Colonic mucosa (tissue), 4 donors: ENCODE measurements at places on chromosomes 4 and X. TPM values are rescaled to one million over a fixed set of nuclear protein-coding genes. Genes with fewer than 3 reads are reported as not detected.

Gene PDCL2
- not detected for total RNA-seq

Gene GAGE1
- not detected for total RNA-seq

GRCh38 chrX:39791691-39792090 is 306.1 kb downstream of the BCOR start:
- H3K27ac ChIP-seq: no peak overlapping the region
- H3K27me3 ChIP-seq: no peaks in the 10 kb centered on the region
- H3K4me3 ChIP-seq: no peak overlapping the region
- no peak for DNase-seq
- H3K4me1 ChIP-seq: no peaks in the 10 kb centered on the region
- no peaks in the 10 kb centered on the region for H3K36me3 ChIP-seq

- no peaks in the 10 kb centered on the region for H3K27me3 ChIP-seq
- no peaks in the 10 kb centered on the region for H3K4me1 ChIP-seq
- H3K4me3 ChIP-seq: no peak overlapping the region
- DNase-seq: peak; percentile 22
Observed at GRCh38 chr4:76090241-76090691, 15.8 kb downstream of the ART3 start.

- peak overlapping the region; percentile 9 for H3K4me3 ChIP-seq
- no peak overlapping the region for H3K27ac ChIP-seq
- DNase-seq: no peak
- no peaks in the 10 kb centered on the region for H3K36me3 ChIP-seq
Observed at GRCh38 chrX:67546496-67547423, 2.9 kb downstream of the AR start.

DNA sequence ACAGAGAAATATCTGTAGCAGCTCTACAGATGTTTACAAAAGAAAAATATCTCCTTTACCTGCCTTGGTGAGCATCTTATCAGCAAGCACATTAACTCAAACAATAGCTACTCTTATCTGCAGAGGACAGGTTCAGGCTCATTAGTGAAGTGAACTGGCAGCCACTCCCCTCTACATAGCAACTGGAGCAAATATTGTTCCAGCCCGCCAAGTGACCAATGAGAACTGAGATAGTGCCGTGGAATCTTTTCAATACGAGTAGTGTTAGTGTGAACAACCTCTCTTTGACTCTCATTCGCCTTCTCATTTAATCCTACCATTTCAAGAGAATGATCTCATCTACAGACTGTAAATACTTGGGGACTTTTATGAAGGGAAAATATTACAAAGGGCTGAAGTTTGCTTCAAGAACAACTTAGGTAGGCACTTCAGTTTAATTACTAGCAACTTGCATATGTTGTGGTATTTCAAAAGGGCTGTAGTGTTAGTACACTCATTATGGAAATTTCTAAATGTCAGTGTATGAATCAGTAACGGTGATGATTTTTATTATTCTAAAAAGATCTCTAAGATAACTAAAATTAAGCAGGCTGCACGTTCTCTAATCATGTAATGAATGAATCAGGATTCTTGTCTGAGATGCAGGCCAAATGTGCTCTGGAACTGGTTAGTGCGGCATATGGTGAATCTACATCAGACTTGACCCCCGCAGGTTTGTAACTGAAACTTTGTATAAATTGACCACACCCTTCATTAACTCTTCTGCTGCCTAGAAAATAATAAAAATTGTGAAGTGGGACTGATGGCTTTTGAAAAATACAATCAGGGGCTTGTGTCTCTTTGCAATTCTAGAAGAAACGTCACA is 72.4 kb downstream of the PALLD start:
- H3K4me3 ChIP-seq: no peak overlapping the region
- H3K36me3 ChIP-seq: no peaks in the 10 kb centered on the region
- H3K27ac ChIP-seq: peak overlapping the region; percentile 11

DNA sequence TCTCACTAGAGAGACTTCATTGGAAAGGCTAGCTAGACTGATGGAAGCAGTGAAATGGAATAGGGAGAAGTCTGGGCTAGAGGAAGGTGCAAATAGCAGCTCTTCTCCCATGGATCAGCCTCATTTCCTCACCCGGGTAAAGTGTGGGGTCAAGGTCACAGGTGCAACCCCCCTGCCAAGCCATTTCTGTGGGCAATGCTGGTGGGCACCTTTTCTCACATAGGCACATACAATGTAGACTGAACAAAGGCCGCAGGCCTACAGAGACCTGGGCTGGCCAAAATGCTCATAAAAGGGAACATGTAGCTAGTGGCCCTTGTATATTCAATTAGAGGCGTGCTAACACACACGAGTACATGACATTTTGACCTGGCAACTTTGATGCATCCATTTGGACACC is 71.5 kb upstream of the EFNB1 start:
- H3K27me3 ChIP-seq: peaks cover 3% of the 10 kb centered on the region
- no peaks in the 10 kb centered on the region for H3K36me3 ChIP-seq
- DNase-seq: no peak
- no peak overlapping the region for H3K4me3 ChIP-seq

DNA sequence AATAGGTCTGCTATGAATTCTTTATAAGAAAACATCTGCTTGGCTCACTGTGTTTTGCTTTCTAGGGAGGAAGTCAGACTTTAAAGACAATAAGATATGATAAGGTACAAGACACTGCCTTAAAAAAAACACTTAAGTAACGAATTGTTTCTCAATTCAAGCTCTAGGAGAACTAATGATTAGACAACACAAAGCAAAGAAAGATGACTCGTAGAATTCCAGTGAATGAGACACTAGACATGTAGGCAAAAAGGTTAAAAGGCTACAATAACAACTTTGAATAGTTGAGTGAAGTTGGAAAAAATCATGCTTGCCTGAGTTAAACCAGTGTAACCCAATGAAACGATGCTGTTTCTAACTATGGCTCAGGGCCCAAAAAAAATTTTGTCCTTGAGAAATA is 344.4 kb upstream of the ACTRT1 start:
- no peaks in the 10 kb centered on the region for H3K27me3 ChIP-seq
- H3K36me3 ChIP-seq: no peaks in the 10 kb centered on the region
- H3K4me3 ChIP-seq: no peak overlapping the region
- no peak for DNase-seq
- no peak overlapping the region for H3K27ac ChIP-seq
- H3K4me1 ChIP-seq: no peaks in the 10 kb centered on the region

DNA sequence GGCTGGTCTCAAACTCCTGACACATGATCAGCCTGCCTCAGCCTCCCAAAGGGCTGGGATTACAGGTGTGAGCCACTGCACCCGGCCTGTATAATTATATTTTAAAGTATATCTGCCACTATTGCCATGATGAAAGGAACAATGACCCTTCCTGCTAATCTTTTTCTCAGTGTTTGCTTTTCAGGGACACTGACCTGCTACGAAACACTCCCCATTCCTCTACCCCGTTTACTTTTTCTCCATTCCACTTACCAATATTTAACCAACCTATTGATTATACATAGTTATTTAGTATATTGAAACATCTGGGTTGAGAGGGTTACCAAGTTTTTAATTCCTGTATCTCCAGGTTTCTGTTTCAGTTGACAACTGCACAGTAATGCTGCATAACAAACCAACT is 331.9 kb upstream of the NDST3 start:
- H3K36me3 ChIP-seq: no peaks in the 10 kb centered on the region
- H3K4me1 ChIP-seq: no peaks in the 10 kb centered on the region
- no peak overlapping the region for H3K4me3 ChIP-seq

Gene TRIM75
- total RNA-seq: not detected

DNA sequence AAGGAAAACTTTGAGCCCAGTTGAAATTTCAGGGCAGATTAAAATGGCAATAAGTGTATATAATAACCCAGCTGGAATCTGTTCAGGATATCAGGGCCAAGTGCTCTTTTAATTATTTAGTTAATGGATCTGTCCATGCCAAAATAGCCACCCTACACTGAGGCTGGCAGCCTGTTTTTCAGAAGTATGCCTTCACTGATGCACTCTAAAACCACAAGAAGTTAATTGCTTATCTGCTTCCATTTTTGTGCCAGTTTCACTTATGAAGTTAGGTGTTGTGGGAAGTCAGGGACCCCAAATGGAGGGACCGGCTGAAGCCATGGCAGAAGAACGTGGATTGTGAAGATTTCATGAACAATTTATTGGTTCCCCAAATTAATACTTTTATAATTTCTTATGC is 960.3 kb downstream of the C4orf33 start:
- H3K4me3 ChIP-seq: no peak overlapping the region
- no peak overlapping the region for H3K27ac ChIP-seq
- H3K4me1 ChIP-seq: no peaks in the 10 kb centered on the region
- H3K27me3 ChIP-seq: no peaks in the 10 kb centered on the region

Gene CT45A5
- not detected for total RNA-seq

Gene KLHL4
- total RNA-seq: 0.58 TPM

GRCh38 chr4:37721995-37722638 is 35.9 kb upstream of the RELL1 start:
- no peak for DNase-seq
- no peak overlapping the region for H3K27ac ChIP-seq
- no peaks in the 10 kb centered on the region for H3K27me3 ChIP-seq
- no peaks in the 10 kb centered on the region for H3K36me3 ChIP-seq
- H3K4me3 ChIP-seq: no peak overlapping the region
- no peaks in the 10 kb centered on the region for H3K4me1 ChIP-seq

- no peak overlapping the region for H3K27ac ChIP-seq
- no peak for DNase-seq
- no peaks in the 10 kb centered on the region for H3K27me3 ChIP-seq
- H3K4me1 ChIP-seq: no peaks in the 10 kb centered on the region
- H3K36me3 ChIP-seq: no peaks in the 10 kb centered on the region
Observed at GRCh38 chr4:117311215-117311614, 225.8 kb upstream of the TRAM1L1 start.

Gene DOK7
- 0.80 TPM for total RNA-seq

GRCh38 chr4:147954850-147955249 is 223.0 kb downstream of the ARHGAP10 start:
- H3K4me3 ChIP-seq: no peak overlapping the region
- no peak for DNase-seq
- no peaks in the 10 kb centered on the region for H3K27me3 ChIP-seq
- no peaks in the 10 kb centered on the region for H3K4me1 ChIP-seq
- H3K27ac ChIP-seq: no peak overlapping the region

- H3K36me3 ChIP-seq: no peaks in the 10 kb centered on the region
- H3K27ac ChIP-seq: no peak overlapping the region
- no peaks in the 10 kb centered on the region for H3K4me1 ChIP-seq
Observed at GRCh38 chr4:138978028-138978585, 37.5 kb upstream of the NOCT start.

DNA sequence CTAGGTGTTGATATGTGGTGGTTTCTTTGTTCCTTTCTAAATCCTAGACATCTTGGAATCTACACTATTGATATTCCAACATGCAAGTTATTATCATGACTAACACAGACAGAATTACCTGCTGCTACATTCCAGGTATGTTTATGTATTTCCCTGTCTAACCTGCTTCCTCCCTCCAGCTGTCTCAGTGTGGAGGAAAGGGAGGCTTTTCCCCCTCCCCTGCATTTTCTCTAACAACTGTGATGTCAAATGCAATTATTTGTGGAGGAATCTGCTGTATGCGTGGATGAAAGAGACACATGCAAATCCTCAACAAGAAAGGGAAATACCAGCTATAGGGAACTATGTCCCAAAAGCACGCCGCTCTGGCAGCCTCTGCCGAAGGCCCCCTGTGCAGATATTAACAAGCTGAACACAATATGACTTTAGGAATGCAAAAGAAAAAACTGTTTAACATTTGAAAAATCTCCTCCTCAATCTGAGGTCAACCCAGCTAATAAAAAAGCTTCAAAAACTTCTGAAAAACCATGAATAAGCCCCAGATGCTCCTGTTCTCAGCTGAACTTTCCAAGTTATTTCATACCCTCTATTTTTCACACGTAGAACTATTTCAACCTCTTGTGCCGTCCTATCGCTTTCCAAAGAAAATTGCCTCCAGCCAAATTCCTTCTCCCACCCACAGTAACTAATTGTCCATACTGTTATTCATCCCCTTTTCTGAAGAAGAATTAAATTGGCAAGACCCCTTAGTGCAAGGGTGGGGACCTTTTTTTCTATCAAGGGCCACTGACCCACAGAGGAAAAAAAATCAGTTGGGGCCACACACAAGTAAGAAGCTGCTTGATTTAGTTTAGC is 225.1 kb upstream of the GPC4 start:
- H3K4me3 ChIP-seq: no peak overlapping the region
- H3K36me3 ChIP-seq: no peaks in the 10 kb centered on the region
- H3K4me1 ChIP-seq: no peaks in the 10 kb centered on the region
- no peak overlapping the region for H3K27ac ChIP-seq
- DNase-seq: no peak
- no peaks in the 10 kb centered on the region for H3K27me3 ChIP-seq

Gene MOB1B
- total RNA-seq: 11.0 TPM

Gene TMEM31
- not detected for total RNA-seq

GRCh38 chr4:74092957-74093356 is 6.0 kb downstream of the CXCL2 start:
- H3K36me3 ChIP-seq: no peaks in the 10 kb centered on the region
- H3K4me1 ChIP-seq: no peaks in the 10 kb centered on the region
- H3K27ac ChIP-seq: no peak overlapping the region
- H3K27me3 ChIP-seq: no peaks in the 10 kb centered on the region
- H3K4me3 ChIP-seq: no peak overlapping the region

Gene SLC6A8
- total RNA-seq: 197 TPM

DNA sequence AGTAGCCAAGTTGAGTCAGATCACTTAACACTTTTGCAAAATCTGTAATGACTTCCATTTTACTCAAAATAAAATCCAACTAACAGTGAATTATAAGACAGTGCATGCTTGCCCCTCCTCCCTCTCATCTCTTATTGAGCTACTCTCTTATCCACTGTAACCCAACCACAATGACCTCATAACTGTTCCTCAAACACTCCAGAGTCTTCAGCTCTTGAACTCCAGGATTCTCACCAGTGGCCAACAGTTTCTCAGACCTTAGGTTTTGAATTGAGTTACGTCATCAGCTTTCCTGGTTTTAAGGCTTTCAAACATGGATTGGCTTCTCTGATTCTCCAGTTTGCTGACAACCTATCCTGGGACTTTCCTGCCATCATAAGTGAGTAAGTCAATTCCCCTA is 938.3 kb downstream of the RAB28 start:
- H3K36me3 ChIP-seq: no peaks in the 10 kb centered on the region
- H3K4me1 ChIP-seq: no peaks in the 10 kb centered on the region
- no peak for DNase-seq
- no peak overlapping the region for H3K4me3 ChIP-seq

DNA sequence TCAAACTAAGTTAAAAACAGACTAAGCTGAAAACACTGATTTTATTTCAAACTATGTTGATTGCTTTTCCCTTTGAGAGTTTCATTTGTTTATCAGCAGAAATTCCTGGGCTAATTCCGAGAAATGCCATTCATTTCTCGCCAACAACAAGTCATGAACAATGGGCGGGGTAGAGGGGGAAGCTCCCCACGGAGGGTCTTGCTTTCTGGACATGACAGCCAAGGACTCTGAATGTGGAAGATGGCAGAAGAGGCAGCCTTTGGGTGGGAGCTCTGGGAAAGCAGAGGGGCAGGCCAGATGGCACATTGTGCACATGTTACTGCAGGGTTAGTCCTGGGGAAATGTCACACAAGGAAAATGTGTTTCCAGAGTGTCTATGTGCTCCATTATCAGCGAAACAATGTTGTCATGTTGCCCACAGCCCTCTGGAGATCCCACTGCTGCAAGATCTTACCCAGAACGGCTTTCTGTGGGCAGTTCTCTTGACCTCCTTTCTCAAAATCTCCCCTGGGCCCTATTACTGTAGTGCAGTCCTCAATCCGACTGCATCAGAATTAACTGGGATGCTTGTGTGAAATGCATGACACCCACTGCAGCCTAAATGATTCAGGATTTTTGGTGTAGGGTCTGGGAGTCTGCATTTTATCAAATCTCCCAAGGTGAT is 45.0 kb downstream of the CHRDL1 start:
- no peaks in the 10 kb centered on the region for H3K27me3 ChIP-seq
- H3K36me3 ChIP-seq: no peaks in the 10 kb centered on the region
- H3K4me3 ChIP-seq: no peak overlapping the region
- no peaks in the 10 kb centered on the region for H3K4me1 ChIP-seq
